NCI-H1694 (cell line): ENCODE measurements at places on chromosomes 11 and 22.

GRCh38 chr11:118194835-118195627 lies 18.6 kb upstream of the SCN2B start:
- DNase-seq, result no peak

- DNase-seq, result no peak
Observed at GRCh38 chr22:17950651-17951214, 73.6 kb downstream of the MICAL3 start.

DNA sequence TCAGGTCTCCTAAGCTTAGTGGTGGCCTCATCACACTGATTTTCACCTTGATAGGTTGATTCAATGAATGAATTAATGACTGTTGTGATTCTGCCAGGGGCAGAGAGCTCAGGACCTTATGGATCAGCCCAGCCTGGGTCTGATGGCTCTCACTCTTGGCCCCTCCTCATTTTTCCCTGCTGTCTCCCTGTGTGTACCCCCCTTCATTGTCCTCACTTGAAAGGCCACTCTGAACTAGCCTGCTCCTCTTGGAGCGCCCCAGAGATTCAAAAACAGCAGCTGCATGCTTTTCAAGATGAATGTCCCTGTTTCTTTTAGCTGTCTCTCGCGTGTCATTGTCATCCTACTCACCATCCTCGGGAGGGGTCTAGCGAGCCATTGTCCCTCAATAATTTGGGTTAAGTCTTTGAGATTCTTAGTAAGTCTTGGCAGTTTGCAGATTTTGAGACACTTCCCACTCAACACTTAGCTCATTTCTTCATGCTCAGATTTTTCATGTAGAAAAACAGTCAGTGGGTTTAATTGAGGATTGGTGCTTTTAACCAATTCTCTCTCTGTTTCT lies 42.5 kb upstream of the MICAL2 start:
- no peak for DNase-seq

DNA sequence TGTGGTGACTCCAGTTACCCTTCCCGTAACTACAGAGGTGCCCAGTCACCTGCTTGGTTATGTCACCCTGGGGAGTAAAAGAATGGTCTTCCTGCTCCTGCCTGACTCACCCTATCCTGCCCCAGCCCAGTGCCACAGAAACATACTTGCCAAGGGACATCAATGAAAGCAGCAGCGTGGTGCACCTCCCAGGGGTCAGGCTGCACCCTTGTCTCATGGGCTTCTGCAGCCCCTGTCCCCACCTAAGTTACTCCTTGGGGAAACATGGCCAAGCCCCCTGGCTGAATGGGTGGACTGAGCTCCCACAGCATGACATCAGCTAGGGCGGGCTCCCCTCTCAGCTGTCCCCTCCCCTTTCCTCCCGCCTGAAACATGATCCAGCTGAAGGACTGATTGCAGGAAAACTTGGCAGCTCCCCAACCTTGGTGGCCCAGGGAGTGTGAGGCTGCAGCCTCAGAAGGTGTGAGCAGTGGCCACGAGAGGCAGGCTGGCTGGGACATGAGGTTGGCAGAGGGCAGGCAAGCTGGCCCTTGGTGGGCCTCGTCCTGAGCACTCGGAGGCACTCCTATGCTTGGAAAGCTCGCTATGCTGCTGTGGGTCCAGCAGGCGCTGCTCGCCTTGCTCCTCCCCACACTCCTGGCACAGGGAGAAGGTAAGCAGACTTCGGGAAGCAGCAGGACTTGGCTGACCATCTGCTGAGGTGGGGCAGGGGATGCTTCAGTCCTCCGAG lies at the start of gene HTR3A:
Gene HTR3A (plus strand): TSS at position 368 of the 730 bp plus-strand sequence. CDS start 218 bp downstream, at position 586.
- DNase-seq, result no peak

DNA sequence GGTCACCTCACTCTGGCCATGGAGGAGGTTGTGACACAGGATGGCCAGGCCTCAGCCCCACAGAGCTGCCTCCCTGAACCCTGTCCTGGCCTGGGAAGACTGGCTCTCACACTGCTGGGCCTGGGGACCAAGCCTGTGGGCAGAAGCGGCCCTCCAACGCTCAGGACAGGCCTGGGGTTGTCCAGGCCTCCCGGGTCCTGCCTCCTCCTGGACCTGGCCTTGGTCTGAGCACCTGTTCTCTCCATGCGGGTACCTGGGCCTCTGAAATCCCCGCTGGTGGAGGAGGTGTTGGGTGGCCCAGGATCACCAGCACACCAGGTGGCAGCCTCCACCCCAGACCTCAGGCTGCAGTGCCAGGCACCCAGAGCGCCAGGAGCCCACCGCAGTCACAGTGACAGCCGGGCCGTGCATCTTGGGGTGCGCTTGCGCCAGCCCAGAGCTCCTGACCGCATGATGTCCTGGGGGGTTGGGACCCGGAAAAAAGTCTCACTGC lies 16.1 kb upstream of the PIM3 start:
- DNase-seq, result no peak

GRCh38 chr11:2218031-2218633 lies 46.5 kb upstream of the TH start:
- no peak for DNase-seq

GRCh38 chr22:36734171-36735058 lies 30.9 kb upstream of the CACNG2 start:
- no peak for DNase-seq

DNA sequence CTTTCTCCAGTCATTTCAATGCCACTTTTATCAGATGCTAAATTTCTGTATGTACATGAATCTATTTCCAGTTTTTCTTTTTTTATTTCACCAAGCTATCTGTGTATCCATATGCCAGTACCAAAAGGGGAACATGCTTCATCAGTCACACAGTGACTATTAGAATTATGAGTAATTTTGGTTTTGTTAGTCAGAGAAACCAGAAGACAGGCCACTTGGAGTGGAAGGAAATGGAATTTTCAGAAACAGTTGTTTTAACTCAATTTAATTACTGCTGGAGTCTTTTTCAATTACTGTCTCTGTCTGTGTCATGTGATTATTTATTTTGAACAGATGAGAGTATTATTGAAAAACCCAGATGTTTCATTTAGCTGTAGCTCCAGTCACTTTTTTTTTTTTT lies 84.6 kb upstream of the ANO3 start:
- no peak for DNase-seq

DNA sequence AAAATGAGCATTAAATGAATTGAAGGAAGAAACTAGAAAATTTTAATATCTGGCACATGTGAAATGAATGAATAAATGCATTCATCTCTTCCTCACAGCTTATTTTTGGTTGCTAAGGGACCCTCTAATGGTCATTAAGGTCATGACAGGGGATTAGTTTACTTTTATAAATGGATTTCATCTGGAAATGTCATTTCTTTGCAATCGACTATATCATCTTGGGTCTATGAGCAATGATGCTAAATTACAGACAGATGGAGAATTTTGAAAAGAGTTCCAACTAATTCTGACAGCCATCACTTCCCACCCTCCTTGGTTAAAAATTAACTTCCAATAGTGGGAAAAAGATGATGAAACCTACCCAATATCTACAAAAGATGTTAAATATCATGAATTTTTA lies 98.0 kb downstream of the KIF18A start:
- no peak for DNase-seq

DNA sequence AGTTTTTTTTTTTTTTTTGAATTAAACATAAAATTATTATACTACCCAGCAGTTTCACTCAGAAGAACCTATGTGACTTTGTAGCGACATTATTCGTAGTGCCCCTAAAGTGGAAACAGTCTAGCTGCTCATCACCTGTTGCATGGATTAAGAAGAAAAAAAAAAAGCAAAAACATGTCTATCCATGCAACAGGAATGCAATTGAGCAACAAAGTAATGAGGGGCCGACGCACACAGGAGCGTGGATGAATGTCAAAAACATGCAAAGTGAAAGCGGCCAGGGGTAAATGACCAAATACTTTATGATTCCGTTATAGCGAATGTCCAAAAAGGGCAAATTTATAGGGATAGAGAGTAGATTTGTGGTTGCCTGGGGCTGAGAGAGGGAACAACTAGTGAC lies 16.3 kb downstream of the MYO18B start:
- DNase-seq, result no peak

DNA sequence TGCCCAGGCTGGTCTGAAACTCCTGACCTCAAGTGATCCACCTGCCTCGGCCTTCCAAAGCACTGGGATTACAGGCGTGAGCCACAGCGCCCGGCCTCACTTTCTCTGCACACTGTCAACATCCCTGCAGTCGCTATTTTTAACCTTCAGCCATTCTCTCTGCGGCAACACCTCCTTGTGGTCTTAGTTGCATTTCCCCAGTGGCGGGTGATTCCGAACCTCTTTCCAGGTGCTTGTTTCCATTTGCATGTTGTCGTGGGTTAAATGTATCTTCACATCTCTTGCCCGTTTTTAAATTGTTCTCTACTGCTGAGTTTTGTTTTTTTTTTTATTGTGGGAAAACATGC lies 2.2 kb upstream of the SCT start:
- DNase-seq, result no peak

- no peak for DNase-seq
Observed at GRCh38 chr11:14318581-14318981, 40.4 kb downstream of the RRAS2 start.

- no peak for DNase-seq
Observed at GRCh38 chr22:17149076-17149815, 9.8 kb downstream of the HDHD5 start.

DNA sequence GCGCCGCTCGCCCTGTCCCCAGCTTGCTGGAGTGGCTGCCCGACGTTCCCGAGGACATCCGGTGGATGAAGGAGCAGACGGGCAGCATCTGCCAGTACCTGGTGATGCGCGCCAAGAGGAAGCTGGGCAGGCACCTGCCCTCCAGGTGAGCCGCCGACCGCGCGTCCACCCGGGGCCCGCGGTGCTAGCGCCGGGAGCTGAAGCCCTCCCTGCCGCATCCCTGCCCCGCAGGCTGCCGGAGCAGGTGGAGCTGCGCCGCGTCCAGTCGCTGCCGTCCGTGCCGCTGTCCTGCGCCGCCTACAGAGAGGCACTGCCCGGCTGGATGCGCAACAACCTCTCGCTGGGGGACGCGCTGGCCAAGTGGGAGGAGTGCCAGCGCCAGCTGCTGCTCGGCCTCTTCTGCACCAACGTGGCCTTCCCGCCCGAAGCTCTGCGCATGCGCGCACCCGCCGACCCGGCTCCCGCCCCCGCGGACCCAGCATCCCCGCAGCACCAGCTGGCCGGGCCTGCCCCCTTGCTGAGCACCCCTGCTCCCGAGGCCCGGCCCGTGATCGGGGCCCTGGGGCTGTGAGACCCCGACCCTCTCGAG lies 3.3 kb upstream of the CRACR2B start:
- no peak for DNase-seq

- DNase-seq, result no peak
Observed at GRCh38 chr22:23446796-23447350, 133.2 kb downstream of the IGLL1 start.

- DNase-seq, result no peak
Observed at GRCh38 chr22:46068181-46068592, 82.1 kb upstream of the PPARA start.

- DNase-seq, result no peak
Observed at GRCh38 chr11:46246521-46246920, 30.9 kb upstream of the CREB3L1 start.

DNA sequence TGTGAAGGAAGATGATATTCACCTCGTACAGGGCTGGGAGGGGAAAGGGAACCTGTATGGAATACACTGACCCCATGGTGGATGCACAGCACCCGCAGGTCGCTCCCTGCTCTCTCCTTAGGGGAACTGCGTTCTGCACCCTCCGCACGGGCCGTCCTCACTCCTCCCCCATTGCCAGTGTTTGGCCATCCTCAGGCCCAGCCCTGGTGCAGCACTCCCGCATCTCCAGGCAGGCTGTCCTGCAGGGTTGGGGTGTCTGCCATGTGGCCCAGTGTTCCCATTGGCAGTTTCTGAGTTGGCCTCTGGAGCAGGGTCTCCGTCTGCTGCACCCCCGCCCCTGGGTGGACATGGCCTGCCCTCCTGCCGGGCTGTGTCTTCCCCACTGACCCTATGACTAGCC lies 19.1 kb upstream of the PARVG start:
- no peak for DNase-seq

DNA sequence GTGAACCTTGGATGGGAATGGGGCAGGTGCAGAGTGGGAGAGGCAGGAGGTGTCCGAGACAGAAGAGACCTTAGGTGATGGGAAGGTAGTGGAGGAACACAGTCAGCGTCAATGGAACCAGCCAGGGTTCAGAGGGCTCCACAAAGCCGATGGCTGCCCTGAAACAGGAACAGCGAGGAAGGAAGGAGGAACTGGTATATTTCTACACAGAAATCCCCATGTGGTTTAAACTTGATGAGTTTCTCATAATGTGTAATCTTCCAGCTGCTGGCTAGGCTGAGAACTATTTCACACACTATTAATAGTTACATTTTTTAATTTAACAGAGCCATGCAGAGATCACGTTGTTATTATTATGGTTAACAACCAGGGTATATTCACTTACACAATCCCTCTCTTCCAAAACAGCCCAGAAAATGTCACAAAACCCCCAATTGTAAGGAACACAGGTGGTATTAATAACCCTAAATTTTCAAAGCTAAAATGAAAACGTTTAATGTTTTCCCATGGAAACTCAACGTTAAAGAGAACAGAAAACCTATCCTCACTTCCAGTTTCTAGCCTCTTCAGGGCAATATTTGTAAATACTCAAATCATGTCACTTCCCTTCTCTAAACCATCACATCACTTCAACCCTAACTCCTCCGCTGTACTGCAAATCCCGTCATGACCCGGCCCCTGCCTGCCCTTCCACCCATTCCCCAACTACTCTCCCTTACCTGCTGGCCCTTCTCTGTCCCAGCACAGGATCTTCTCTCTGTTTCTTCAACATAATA lies 74.5 kb upstream of the ARFGAP3 start:
- no peak for DNase-seq

DNA sequence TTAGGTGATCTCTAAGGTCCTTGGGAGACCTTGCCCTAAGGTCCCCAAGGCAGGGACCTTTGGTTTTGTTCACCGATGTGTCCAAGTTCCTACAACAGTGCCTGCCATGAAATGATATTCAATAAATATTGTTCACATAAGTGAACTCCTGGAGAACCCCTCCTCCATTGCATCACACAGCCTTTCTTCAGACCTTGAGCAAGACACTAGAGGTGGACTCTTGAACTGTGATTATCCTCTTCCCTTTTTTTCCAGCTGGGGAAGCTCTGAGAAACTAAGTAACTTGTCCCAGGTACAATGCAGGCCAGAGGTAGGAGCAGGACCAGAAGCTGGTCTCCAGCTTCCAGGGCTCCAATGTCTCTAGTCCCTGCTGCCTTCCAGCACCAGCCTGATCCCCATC lies 76.6 kb upstream of the LMO1 start:
- DNase-seq, result no peak

DNA sequence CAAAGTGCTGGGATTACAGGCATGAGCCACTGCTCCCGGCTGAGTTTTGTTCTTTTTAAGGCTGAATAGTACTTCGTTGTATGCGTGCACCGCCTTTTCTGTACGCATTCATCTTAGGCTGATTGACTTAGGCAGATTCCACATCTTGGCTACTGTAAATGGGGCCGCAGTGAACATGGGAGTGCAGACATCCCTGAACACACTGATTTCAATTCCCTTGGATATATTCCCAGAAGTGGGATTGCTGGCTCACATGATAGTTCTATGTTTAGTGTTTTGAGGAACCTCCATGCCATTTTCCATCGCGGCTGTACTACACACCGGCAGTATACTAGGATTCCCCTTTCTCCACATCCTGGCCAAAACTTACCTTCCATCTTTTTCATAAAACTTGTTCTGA lies 10.4 kb upstream of the ZNF74 start:
- DNase-seq, result no peak

GRCh38 chr11:125236072-125236825 lies 71.7 kb downstream of the PKNOX2 start:
- DNase-seq, result no peak
